ENCODE measurements at places on chromosomes 5 and 9. TPM values are rescaled to one million over a fixed set of nuclear protein-coding genes. Genes with fewer than 3 reads are reported as not detected.
A peak's percentile ranks its signal among the peaks of the same experiment; 100 is the strongest.

DNA sequence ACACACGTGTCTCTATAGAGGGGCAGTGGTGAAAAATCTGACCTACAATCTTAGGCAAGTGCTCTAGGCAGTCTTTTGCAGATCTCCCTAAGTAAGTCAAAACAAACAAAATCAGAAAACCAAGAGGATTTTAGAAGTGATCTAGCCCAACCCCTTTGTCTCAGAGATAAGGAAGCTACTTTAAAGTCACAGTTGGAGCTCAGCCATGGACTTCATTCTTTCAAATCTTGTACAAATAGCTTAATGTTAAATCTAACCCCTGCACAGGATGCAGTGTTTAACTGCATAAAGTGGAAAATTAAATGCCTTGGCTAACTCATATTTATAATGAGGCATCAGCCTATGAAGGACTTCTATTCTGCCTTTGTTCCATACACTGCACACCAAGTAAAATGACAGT, 135.1 kb upstream of the RFX3 start:
- DNase-seq, result no peak
- H3K27ac ChIP-seq, result no peak overlapping the region
- H3K4me1 ChIP-seq, result no peaks in the 10 kb centered on the region
- no peaks in the 10 kb centered on the region for H3K27me3 ChIP-seq
- no peak overlapping the region for H3K4me3 ChIP-seq

- peaks cover 17% of the 10 kb centered on the region for H3K27me3 ChIP-seq
- H3K36me3 ChIP-seq, result peaks cover 16% of the 10 kb centered on the region
- peak within 1 kb of the TSS; percentile 89 for H3K4me3 ChIP-seq
- peak within 1 kb of the TSS; percentile 84 for H3K27ac ChIP-seq
These were observed at the start of gene ZDHHC21 for GRCh38 chr9:14693251-14693861. ZDHHC21 (minus strand) TSS chr9:14693432; CDS start chr9:14674340, 19,092 bp downstream.

DNA sequence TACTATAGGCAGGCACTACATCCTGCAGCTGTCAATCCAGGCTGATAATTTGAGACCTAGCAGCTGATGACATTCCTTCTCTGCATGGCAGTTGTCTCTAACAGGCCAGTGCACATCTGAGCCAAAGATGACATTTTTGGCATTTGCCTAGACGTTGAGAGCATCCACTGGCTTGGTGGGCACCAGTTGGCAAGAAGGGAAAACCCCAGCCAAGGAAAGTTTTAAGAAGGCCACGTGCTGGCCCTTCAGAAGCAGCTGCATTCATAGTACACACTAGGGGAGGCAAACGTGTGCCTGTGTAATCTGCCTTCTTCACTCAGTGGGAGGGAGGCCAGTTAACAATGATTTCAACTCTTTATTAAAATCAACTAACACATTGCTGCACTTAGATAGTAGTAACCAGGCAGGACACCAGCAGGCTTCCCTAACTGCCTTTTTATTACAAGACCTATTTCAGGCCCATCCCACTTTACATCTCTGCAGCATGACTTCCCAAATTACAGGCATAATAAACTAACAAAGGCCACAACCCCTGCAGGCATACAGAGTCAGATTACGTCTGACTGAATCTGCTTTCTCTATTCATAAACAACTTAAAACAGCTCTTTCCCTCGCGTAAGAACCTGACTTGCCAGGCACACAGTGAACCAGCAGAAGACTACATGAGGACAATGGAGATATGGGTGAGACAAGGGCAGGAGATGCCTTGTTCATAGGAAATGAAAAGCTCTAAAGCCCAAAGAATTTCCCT, 576.3 kb downstream of the PDE4D start:
- H3K27me3 ChIP-seq, result no peaks in the 10 kb centered on the region
- H3K27ac ChIP-seq, result no peak overlapping the region
- no peaks in the 10 kb centered on the region for H3K36me3 ChIP-seq
- DNase-seq, result no peak
- H3K4me1 ChIP-seq, result no peaks in the 10 kb centered on the region
- no peak overlapping the region for H3K4me3 ChIP-seq

DNA sequence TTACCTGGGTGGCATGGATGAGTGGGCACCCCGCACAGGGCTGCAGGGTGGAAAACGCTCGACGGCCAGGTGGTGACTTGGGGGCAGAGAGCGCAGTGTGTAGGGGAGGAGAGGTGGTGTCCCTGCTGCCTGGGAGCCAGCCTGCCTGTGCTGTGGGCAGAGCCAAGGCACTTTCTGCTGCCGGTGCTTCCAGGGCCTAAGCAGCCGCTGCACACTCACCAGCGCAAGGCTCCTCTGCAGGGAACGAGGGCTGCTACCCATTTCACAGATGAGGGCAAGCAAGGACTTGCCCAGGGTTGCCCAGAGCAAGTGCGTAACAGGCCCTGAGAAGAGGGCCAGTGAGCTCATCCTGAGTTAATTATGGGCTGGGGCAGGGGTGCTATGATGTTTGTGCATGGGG, 62.5 kb downstream of the CRB2 start:
- no peak overlapping the region for H3K4me3 ChIP-seq
- H3K36me3 ChIP-seq, result peaks cover 1% of the 10 kb centered on the region
- H3K4me1 ChIP-seq, result no peaks in the 10 kb centered on the region

MTMR12 gene
- 29.4 TPM for total RNA-seq

PRRC2B gene
- 215 TPM for total RNA-seq

Data from activated CD8-positive, alpha-beta T cell treated with anti-CD3 and anti-CD28 coated beads, Interleukin-2, amount 10 ng/mL, durations not matched to agents 7 days and 5 days (primary cell).